Endothelial cell of umbilical vein (primary cell): ENCODE measurements at places on chromosomes 2 and 18. TPM values are rescaled to one million over a fixed set of nuclear protein-coding genes. Genes with fewer than 3 reads are reported as not detected.

HRH4 gene
- not detected in 2 replicates for total RNA-seq

MAP2 gene
- total RNA-seq = 46.1 and 61.2 TPM in 2 replicates

SMAD2 gene
- 110 and 123 TPM in 2 replicates for total RNA-seq

ECEL1 gene
- total RNA-seq = not detected in 2 replicates

DNA sequence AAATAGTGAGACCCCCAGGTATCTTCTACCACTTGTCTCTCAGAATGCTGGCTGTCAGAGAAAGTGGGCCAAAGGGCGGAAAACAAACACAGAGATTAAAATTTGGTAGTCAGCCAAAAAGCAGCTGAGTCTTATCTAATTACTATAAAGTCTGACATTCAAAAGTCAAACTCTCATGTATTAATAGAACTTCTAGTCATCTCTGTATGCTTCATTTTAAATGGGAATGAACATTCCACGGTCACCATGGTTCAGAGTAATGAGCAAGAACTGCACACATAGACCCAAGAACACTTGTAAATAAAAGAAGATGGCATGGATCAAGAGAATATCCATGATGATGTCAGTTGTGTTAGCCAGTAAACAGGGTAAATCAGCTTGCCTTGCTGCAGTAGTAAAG, 1267.0 kb upstream of the CHAC2 start:
- no peaks in the 10 kb centered on the region for H3K36me3 ChIP-seq
- no peaks in the 10 kb centered on the region for H3K27me3 ChIP-seq
- H3K27ac ChIP-seq = no peak overlapping the region
- H3K4me3 ChIP-seq = no peak overlapping the region
- DNase-seq = no peak
- no peaks in the 10 kb centered on the region for H3K4me1 ChIP-seq

DNA sequence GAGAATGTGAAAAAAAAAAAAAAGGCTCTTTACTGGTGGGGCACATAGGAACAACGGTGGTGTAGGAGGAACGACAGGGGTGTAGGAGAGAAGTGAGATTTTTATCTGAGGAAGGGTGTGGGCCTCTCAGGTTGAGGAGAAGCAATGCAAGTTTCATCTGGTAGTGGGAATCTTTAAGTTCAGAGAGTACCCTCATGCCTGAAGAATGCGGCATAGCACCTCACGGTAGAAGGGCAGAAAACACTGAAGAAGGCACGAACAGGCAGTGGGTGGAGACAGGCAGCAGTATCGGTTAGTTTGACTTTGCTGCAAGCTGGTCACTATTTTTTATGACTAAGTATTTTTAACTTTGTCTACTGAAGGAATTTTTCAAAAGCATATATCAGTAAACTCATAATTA, 52.2 kb upstream of the TSPYL6 start:
- H3K27me3 ChIP-seq = no peaks in the 10 kb centered on the region
- H3K4me1 ChIP-seq = peaks cover 4% of the 10 kb centered on the region
- DNase-seq = no peak
- H3K27ac ChIP-seq = no peak overlapping the region
- no peak overlapping the region for H3K4me3 ChIP-seq
- no peaks in the 10 kb centered on the region for H3K36me3 ChIP-seq

DNA sequence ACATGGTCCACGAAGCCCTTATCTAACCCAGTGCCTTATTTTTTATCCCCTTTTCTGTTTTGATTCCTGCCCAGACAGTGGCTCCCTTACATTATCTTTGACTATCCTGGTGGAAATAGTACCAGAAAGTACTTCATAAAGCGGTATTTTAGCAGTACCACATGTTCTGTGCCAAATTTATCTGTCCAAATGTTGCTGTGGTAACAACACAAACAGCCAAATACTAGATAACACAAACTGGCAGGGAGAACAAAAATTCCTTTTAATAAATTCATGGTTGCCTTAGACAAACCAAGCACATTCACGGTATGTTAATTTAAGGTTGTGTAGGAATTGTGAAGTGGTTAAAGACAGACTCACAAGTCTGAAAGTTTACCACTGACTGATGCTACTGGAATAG, 187.9 kb upstream of the LHCGR start:
- no peak overlapping the region for H3K4me3 ChIP-seq
- H3K4me1 ChIP-seq = no peaks in the 10 kb centered on the region
- DNase-seq = no peak

DNA sequence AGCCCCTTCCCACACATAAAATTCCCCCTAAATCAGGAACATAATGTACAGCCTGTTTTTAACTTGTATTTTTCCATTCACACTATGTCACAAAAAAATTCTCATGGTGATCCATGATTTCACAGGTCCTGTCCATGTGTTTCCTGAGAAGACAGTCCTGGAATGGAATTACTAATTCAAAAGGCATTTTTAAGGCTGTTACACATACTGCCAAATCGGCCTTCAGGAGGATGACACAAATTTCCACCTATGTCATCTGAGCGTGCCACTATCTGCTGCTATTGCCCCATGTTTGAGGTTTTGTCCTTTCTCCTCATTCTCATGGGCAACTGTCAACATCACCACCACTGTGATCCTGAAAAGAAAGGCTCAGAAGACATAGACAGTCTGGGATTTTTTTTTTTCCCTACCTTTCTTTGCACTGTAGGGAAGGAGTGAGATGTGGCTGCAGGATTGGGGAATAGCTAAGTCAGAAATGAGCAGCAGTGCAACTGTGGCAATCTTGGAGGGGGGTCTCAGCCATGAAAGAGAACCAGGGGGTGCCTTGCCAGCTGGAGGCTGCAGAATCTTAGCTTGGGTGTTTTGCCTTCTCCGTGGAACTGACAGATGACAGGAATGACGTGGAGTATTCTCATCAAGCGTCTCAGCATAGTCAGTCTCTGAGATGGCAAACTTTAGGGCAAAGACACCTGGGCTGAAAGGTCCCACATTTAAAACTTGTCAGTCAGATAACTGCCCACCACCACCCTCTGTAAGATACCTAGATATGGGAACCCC, 73.4 kb downstream of the MARCHF4 start:
- H3K27ac ChIP-seq = peak overlapping the region; percentile 63
- no peak overlapping the region for H3K4me3 ChIP-seq
- H3K36me3 ChIP-seq = no peaks in the 10 kb centered on the region
- H3K27me3 ChIP-seq = no peaks in the 10 kb centered on the region
- DNase-seq = peak; percentile 59

GRCh38 chr2:133497270-133497893, 70.9 kb downstream of the NCKAP5 start:
- no peaks in the 10 kb centered on the region for H3K36me3 ChIP-seq
- no peaks in the 10 kb centered on the region for H3K4me1 ChIP-seq
- no peak overlapping the region for H3K27ac ChIP-seq
- DNase-seq = peak; percentile 12
- peaks cover 2% of the 10 kb centered on the region for H3K27me3 ChIP-seq

- no peaks in the 10 kb centered on the region for H3K36me3 ChIP-seq
- H3K4me3 ChIP-seq = no peak overlapping the region
- H3K4me1 ChIP-seq = no peaks in the 10 kb centered on the region
- DNase-seq = no peak
Observed at GRCh38 chr18:44246001-44246400, 434.7 kb upstream of the SETBP1 start.

DNA sequence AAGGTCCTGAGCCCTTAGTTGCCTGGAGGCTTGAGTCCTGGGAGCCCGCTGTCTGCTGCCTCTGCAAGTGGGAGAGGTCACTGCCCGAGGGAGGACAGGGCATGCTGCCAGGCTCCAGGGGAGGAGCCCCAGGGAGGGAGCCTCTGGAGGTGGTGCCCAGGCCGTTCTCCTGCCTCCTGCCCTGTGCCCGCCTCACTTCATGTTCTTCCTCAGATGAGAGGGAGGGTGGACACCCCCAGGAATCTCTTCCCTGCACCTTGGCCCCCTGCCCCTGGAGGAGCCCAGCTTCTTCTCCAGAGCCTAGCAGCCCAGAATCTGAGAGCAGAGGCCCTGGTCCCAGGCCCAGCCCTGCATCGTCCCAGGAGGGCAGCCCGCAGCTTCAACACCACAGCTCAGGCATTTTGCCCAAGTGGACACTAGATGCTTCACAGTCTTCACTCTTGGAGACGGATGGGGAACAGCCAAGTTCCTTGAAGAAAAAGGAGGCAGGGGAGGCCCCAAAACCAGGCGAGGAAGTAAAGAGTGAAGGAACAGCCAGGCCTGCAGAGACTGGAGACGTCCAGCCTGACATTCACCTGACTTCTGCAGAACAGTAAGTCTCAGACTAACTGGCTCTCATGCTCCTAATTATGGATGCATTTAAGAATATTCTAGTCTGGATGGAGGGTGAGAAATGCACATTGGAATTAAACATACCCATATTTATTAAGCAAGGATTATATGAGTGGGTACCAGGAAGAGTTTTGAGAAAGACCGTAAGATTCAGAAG, 12.1 kb downstream of the PSD4 start:
- no peak overlapping the region for H3K4me3 ChIP-seq
- no peaks in the 10 kb centered on the region for H3K36me3 ChIP-seq
- peaks cover 2% of the 10 kb centered on the region for H3K27me3 ChIP-seq
- no peaks in the 10 kb centered on the region for H3K4me1 ChIP-seq
- no peak for DNase-seq

- H3K36me3 ChIP-seq = no peaks in the 10 kb centered on the region
- DNase-seq = no peak
- no peaks in the 10 kb centered on the region for H3K27me3 ChIP-seq
- no peaks in the 10 kb centered on the region for H3K4me1 ChIP-seq
- H3K27ac ChIP-seq = no peak overlapping the region
- no peak overlapping the region for H3K4me3 ChIP-seq
Observed at GRCh38 chr2:179825494-179825893, 35.9 kb downstream of the ZNF385B start.

DNA sequence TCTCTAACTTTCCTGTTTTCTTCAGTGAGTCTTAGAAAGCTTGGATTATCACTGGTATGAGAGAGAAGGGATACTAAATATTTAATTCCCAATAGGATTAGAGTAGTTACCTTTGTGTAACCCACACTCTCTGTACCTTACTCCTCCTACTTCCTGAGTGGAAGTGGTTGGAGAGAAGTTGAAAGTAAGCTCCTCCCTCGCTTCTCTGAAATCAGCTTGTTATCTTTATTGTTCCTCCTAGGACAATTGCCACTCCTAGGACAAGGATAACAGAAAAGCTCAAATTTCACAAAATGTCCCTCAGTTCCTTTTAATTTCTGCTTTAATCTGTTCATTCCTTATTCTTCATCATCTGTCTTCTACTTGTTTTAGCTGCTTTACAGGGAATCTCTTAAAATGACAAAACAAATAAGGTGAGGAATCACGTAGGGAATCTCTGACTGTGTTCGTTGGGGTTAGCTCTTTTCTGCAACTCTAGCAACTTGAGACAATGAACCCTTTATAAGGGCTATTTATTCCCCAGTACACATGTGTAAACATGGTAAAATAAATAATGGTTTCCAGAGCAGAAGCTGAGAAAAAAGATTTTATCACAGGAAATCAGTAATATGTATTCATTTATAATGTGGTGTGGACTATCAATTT, 8.6 kb downstream of the ITPRID2 start:
- no peak overlapping the region for H3K4me3 ChIP-seq
- H3K4me1 ChIP-seq = peaks cover 72% of the 10 kb centered on the region
- no peak overlapping the region for H3K27ac ChIP-seq
- H3K36me3 ChIP-seq = peaks cover 17% of the 10 kb centered on the region
- no peaks in the 10 kb centered on the region for H3K27me3 ChIP-seq
- no peak for DNase-seq

DNA sequence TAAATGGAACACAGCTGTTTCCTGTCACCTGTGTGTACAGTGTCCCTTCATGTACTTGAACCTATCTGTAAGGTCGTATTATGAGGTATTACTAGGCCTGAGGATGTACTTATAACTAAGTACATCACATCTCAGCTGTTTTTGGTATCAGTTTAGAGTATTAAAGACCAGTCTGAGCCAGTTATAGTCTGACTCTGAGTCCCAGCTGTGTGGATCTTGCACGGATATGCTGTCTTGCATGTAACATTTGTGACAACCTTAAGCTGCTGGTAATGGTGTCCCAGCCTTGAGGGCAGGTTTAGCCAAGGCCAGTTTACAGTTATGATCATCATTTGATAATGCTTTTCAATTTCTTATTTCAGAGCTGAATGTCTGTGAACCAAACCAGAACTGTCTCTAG, 496.3 kb downstream of the SLC4A3 start:
- no peak overlapping the region for H3K4me3 ChIP-seq
- no peak for DNase-seq
- H3K4me1 ChIP-seq = no peaks in the 10 kb centered on the region
- no peak overlapping the region for H3K27ac ChIP-seq
- H3K36me3 ChIP-seq = no peaks in the 10 kb centered on the region
- H3K27me3 ChIP-seq = no peaks in the 10 kb centered on the region

DNA sequence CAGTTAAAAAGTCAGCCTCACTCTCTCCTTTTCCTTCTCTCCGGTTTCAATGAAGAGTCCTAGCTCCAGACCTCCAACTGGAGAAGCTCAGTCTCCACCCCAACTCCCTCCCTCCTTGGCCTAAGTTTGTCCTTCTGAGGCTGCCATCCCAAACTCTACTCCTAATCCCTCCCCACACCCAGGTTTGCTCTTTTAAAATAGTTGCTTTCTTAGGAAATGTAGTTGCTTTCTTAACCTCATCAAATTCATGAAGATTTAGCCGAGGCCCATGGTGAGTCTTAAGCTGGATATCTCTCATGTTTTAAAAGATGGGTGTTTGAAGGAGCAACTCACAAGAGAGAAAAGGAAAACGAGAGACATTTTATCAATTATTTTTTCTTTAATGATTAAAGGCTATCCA, 937 bp upstream of the LANCL1 start:
- H3K36me3 ChIP-seq = no peaks in the 10 kb centered on the region
- no peak overlapping the region for H3K27ac ChIP-seq
- no peaks in the 10 kb centered on the region for H3K27me3 ChIP-seq
- peaks cover 2% of the 10 kb centered on the region for H3K4me1 ChIP-seq
- DNase-seq = no peak

DNA sequence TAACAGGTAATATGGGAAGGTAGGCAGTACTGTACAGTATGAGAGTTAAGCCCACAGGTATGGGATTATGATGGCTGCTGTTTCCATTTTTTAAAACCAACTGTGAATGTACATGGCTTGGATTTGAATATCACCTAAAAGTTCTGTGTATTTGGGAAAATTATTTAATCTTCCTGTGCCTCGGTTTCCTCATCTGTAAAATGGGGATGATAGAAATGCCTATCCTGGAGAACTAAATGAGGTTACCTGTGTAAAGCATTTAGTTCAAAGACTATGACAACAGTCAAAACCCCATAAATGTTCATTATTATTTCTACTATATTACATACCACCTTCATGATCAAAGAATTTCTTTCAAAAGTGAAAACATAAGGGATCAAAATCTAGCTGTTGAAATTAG, 3.6 kb downstream of the KLHL41 start:
- H3K4me1 ChIP-seq = peaks cover 5% of the 10 kb centered on the region
- no peaks in the 10 kb centered on the region for H3K27me3 ChIP-seq
- DNase-seq = no peak
- no peak overlapping the region for H3K4me3 ChIP-seq
- no peaks in the 10 kb centered on the region for H3K36me3 ChIP-seq
- no peak overlapping the region for H3K27ac ChIP-seq

- H3K36me3 ChIP-seq = no peaks in the 10 kb centered on the region
- peak; percentile 87 for DNase-seq
- peaks cover 23% of the 10 kb centered on the region for H3K4me1 ChIP-seq
- H3K27me3 ChIP-seq = no peaks in the 10 kb centered on the region
- H3K27ac ChIP-seq = peak overlapping the region; percentile 55
Observed at GRCh38 chr18:60754413-60755009, 381.9 kb upstream of the MC4R start.
